GM13977 (cell line): ENCODE measurements at places on chromosomes 4 and X.

DNA sequence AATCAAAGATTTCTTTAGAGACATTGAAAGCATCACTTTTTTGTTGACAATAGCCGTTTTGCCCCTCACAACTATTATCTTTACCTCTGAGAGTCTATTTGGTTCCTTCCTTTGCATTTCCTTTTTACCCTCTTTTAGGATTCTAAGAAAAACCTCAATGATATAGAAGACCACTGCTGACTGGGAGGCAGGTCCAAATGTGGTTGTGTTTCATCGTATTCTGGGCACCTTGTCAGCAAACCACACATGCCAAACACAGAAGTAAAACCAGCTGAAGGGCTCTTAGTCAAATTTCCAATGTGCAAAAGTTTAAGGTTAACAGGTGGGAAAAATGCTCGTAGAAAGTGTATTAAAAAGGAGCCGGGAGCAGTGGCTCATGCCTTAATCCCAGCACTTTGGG, 5.1 kb upstream of the PRMT9 start:
- no peak for DNase-seq

DNA sequence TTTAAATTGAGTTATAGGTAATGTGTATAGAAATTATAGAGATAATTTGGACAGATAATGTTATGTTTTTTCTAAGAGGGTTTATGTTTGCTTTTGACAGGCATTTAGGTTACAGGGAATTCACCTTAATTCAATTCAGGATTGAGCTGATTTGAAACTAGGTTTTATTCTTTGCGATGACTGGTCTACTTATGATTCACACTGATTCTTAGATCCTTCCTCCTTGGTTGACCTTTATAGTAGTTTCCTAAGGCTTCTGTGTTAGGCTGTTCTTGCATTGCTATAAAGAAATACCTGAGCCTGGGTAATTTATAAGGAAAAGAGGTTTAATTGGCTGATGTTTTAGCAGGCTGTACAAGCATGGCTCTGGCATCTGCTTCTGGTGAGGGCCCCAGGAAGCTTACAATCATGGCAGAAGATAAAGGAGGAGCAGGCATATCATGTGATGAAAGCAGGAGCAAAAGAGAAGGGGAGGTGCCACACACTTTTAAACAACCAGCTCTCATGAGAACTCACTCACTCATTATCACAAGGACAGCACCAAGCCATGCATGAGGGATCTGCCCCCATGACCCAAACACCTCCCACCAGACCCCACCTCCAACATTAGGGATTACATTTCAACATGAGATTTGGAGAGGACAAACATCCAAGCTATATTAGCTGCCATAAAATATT, 155.0 kb upstream of the SFRP2 start:
- DNase-seq = no peak

DNA sequence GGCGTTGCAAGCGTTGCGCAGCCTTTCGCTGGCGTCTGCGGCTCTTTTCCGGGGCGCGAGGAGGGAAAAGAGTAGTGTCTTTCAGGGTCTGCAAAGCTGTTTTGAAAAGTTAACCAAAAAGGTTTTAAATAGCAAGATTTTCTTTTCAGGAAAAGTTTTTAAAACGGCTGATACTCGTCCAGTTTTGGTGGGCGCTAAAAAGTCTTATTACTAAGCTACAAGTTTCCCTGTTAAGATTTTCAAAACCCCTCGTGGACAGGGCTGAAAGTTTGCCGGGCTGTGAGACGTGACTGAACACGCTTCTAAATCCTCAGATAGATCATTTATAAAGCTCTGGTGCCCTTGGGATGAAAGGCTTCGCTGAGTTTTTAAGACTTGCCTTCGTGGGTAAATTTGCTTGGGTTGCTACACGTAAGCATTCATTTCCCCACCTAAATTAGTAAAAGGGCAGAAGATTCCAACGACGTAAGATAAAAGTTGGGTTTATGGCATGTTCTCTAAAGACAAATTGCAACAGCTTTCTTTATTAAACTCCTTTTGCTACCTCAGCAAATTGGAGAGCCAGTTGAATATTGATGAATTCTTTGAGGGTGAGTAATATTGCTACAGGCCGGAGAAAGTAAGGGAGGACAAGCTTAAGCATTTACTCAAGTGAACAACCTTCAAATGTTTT, 91.5 kb downstream of the HPRT1 start:
- no peak for DNase-seq

DNA sequence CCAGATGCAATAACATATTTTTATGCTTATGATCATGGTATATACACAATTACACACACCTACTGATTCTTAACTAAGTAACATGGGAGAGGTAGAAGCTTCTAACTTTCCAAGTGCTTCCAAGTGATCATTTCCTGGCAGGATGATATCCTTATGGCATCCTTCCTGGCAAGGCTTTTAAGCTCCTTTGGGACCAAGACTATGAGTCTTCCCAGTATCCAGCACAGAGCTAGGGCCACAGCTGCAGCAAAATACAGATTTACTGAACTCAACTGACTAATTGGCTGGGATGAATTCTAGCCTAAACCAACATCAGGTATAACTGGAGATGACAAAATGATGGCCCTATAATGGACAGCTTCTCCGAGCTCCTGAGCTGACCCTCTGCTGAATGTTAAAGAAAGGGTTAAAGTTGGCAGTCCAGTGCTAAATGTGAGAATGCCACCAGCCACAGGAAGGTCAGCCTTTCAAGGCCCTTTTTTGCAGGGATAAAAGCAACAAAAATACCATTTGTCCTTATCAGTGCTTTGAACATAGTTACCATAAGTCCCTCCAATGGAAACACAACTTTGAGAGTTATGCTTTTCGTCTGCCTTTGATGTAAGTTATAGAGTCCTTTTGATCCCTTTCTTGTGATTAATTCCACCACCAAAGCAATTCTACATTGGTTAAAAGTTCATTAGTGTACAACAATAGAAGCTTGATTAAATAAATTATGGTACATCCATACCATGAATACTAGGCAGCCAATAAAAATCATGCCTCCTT, 73.4 kb downstream of the MGST2 start:
- DNase-seq = no peak

GRCh38 chrX:94551831-94552230, 877.8 kb downstream of the FAM133A start:
- DNase-seq = no peak

DNA sequence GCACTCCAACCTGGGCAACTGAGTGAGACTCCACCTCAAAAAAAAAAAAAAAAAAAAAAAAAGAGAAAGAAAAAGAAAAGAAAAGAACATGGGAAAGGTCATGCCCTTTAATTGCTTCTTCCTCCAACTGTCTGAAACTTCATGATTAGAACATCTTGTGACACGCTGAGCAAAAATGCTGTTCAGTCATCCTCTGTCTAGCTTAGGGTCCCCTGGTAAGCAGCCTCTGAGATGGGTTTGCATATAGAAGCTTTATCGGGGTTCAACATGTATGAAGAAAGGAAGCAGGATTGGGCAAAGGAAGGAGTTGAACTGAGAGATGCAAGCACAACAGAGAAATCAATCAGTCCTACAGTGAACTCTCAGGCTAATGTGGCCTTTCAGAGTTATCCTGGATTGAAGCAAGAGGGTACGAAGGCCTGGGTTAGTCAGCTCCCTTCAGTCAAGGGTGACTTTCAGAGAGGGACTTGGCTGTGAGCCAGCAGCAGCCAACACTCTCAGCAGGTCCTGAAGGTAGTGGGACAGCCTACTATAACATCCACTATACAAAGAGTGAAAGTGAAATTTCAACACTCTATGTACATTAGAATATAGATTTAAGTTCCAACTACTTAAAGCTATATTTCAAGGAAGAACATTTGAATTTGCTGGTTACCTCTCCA, 11.4 kb downstream of the MAOB start:
- DNase-seq = no peak

GRCh38 chr4:89752932-89753598, 83.9 kb downstream of the SNCA start:
- DNase-seq = no peak

DNA sequence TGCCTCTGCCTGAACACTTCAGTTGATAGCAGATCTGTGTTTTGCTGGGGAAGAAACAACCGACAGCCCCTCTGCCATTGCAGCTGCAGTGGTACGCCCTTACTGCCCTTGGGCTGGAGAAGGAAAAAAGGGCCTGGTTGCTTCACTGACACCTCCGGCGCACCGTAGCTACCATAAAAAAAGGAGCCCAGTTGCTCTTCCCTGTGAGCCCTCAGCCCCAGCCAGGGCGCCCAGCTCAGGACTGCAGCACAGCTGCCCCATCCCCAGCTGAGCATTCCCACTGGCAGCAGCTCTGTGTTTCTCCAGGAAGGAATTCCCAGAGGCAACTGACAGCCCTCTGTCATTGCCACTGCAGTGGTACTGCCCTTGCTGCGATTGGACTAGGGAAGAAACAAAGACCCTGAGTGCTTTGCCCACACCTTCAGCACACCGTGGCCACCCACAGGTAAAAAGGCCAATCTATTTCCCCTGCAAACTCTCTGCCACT, 142.7 kb downstream of the DKK2 start:
- DNase-seq = no peak

DNA sequence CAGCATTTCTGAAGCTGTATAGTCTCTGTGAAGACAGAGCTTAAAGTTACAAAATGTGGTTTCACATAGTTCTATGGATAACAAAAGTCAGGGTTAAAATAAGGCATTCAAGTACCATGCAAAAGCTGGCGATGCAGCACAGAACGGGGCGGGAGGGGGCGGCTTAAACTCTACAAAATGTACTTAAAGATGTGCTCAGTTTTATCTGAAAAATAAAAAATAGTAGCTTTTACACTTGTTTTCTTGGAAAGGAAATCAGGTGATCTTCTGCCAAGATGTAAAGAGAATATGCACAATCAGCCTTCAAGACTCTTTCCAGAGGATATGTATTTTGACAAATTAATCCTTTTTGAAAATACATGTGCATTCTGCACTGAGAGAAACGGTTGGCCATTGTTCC, 301.7 kb upstream of the EMCN start:
- no peak for DNase-seq

- DNase-seq = no peak
Measured at GRCh38 chrX:15512401-15512965, 11.9 kb downstream of the BMX start.

DNA sequence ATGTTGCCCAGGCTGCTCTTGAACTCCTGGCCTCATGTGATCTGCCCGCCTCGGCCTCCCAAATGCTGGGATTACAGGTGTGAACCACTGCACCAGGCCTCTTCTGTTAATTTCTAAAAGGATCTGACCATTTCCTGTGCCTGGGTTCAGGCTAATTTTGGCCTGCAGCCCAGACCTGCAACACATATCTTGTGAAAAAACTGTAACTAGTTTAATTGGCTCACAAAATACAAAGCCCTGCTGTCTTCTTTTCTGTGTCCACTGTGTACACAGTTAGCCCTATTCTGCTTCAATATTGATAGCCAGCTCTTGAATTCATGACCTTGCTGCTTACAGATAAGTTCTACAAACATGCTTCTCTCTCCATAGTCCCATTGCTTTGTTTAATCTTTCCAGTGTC, 753.5 kb downstream of the PDHA2 start:
- DNase-seq = no peak

DNA sequence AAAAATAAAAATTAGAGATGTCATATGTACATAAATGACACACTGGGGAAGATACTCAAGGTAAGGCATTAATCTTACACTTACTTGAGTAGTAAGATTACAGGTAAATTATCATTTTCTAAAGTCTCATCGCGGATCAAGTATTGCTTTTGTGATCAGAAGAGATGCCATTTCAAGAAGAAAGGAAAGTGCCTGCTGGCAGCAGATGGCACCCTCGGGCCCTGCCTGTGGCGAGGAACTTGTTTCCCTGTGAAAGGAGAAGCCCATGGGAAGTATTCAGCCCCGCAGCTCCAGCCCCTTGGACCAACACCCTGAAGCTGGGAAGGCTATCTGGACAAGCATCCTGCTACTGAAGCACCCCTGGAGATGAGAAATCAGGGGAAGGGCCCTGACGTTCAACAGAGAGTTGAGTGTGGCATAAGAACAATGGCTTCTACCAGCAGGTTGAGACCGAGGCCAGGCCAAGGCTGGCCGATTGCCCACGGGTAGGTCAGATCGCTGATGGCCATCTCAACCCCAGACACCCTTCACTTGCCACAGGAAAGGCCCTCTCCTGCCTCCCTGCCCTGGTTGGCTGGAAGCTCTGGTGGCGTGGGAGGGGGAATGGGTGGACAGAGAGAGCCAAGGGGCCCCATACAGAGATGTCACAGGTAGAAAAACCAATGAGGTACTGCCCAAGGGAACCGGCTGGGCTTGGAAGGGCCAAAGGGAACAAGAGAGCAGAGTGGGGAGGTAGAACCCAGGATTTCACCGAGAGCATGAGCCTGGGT, 18.8 kb upstream of the MXD4 start:
- no peak for DNase-seq

DNA sequence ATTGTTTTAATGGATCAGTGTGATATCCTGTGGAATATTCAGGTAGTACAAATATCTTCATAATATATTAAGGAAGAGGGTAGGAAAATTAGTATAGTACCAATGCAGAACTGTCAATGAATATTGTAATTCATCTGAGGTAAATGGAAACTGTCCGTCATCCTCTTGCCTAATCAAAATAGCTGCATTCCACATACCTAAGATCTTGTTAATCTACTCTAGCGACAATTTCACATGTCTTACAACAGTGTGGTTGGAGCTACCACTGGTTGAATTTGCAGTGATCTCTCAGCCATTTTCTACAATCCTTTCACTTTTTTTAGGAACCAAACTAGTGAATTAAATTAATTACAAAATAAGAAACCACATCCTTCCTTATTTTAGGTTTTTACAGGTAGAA, 117.5 kb downstream of the PCDH18 start:
- DNase-seq = no peak

DNA sequence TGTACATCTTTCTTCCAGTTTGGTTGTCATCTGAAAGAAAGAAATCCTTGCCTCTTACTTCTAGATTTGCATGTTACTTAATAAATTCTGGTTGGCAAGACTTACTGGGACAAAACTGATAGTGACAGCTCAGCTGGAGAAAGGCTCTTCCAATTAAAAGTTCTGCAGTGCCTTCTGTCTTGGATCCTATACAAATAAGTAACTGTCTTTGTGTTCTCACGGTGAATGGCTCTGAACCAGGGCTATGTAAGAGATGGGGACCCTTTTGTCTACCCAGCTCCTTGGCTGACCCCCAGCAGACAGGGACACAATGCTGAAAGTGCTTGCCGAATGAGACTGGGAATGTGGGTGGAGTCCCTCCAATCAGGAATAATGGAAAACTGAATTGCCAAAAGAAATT, 89.5 kb downstream of the AASDH start:
- DNase-seq = no peak

- no peak for DNase-seq
Measured at GRCh38 chr4:10015140-10015753, 6.0 kb downstream of the SLC2A9 start.
